CD4-positive, alpha-beta T cell treated with Interleukin-6 at 100 ng/mL for 8 hours (primary cell): ENCODE measurements at places on chromosomes 16 and 17.

DNA sequence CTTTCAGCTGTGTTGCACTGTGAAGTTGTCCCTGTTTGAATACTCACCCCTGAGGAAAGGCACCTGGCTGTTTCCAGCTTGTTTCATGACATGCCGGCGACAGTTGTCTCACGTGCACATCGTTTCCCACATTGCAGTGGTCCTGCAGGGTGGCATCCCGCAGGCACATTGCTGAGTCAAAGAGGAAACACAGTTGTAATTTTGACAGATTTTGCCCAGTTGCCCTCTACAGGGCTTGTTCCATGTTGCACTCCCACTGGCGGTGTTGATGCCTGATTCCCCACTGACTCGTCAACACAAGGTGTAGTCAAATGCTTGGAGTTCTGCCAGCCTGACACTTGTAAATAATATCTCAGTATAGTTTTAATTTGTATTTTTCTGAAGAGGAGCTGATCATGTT lies 23.8 kb downstream of the EPN2 start:
- no peak for DNase-seq

DNA sequence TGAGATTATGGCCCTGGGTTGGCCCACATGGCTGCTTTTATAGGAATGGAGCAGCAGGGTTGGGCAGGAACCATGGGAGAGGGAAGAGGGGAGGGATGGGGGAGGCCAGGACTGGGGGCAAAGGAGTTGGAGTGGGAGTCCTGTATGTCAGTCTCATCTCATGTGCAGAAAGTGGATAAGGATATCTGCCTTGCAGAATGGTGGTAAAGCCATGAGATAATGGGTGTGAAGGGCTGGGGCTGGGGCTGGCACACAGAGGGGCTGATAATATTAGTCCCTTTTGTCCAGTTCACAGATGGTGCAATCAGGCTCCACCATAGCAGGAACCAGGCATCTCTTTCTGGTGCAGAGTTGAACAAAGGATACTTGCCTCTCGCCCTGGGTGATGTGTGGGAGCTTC lies 101.3 kb downstream of the MRM1 start:
- no peak for DNase-seq

- DNase-seq = no peak
Observed at GRCh38 chr16:53511403-53512280, 8.6 kb upstream of the AKTIP start.

GRCh38 chr16:61887903-61888302 lies 148.3 kb downstream of the CDH8 start:
- DNase-seq = no peak

GRCh38 chr17:79838522-79839274 lies 542 bp downstream of the CBX4 start:
- peak; percentile 52 for DNase-seq

DNA sequence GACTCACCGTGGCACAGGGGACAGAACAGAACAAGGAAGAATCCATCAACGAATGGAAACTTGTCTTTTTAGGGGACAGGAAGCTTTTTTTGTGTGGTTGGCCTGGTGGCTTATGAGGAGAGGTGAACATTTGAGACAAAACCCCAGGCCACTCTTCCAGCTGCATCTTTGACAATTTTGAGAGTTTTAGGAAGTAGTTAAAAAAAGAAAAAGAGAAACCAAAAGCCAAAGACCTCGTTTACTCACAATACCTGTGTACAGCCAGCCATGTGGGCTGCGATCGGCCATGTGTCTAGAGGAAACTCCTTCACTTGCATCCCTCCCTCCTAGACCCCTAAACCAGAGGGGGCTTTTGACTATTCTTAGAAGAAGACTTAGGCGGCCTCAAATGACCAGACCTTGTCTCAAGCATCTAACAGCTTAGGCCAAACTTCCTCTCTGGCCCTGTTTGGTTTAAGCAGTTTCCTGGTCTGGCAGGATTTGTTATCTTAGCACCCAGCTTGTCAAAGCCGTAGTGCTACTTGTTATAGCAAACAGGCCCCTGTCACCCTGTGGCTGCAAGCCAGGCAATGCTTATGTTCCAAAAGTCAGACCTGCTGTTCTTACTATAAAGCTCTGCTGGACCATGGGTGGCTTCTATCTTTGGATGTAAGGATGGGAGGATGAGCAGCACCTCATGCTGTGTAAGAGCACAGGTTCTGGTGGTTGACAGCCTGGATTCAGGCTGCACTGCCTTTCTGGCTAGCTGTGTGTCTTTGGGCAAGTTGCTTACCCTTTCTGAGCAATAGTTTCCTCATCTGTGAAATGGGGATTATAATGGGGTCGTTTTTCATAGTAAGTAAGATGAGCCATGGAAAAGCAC lies 17.7 kb downstream of the KSR1 start:
- peak; percentile 66 for DNase-seq
